ENCODE measurements at places on chromosomes 1 and 21.

DNA sequence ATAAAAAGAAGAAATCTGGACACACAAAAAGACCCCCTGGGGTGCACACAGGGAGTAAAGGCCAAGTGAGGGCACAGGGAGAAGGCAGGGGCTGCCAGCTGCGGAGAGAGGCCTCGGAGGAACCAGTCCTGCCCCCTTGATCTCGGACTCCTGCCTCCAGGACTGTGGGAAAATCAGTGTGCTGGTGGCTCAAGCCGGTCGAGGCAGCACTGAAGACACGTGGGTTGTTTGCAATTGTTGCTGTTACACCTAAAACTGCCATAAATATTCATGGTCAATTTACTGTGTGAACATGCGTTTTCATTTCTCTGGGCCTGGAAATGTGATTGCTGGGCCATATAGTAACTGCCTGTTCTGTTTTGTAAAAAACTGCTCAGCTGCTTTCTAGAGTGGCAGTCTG lies 18.5 kb downstream of the IBA57 start:
- DNase-seq = no peak

- no peak for DNase-seq
Measured at GRCh38 chr1:47521034-47521881, 83.4 kb downstream of the FOXD2 start.

DNA sequence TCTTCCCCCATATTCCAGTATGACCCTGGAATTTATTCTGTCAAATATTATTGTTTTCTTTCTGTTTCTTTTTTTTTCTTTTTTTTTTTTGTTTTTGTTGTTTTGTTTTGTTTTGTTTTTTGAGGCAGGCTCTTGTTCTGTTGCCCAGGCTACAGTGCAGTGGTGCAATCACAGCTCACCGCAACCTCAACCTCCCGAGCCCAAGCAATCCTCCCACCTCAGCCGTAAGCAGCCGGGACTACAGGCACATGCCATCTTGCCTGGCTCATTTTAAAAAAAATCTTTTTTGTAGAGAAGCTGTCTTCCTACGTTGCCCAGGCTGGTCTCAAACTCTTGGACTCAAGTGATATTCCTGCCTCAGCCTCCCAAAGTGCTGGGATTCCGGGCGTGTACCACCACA lies 237.6 kb downstream of the SMYD3 start:
- no peak for DNase-seq

DNA sequence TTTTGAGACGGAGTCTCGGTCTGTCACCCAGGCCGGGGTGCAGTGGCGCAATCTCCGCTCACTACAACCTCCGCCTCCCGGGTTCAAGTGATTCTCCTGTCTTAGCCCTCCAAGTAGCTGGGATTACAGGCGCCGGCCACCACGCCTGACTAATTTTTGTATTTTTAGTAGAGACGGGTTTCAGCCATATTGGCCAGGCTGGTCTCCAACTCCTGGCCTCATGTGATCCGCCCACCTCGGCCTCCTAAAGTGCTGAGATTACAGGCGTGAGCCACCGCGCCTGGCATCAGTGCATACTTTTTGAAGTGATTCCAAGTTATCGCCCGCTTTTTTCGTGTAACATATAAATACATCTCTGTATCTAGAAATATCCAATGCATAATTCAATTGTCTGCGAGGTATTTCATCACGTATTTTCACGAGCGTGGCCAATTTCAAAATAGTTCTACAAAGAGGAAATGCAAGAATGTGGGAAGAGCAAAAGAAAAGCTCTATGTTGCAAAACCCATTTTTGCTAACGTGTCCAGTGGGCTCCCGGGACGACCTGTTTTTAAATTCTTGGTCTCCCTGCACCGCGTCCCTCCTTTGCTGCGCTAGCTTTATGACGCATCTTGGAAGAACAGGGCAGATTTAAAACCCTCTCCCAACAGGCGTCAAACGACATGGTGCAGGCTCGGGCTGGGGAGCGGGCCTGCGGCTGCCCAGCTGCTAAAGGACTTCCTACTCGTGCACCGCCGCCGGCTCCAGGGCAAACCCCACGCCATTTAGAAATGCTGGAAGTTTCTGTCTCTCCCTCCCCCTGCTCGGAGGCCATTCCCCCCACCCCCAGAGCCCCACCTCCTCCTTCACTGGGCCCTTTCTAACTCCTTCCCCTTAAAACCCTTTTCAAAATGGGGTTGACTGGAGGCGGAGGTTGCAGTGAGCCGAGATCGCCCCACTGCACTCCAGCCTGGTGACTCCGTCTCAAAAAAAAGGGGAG lies 923 bp upstream of the IFNGR2 start:
- peak; percentile 48 for DNase-seq

DNA sequence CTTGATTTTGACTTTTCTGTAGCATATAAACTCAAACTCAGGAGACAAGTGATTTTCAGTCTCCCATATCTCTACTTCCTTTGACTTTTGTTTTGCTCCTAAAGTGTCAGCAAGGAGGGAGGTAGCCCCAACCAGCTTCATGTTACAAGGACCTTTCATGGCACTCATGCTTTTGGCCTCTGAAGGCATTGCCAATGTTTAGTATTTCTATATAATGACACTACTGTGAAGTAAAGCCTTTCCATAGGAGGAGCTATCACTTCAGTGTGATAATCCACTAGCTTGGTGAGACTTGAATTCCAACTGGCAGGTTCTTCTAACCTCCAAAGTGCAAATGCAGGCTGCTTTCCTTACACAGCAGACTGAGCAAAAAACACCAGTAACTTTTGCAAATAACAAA lies 14.4 kb downstream of the COLGALT2 start:
- DNase-seq = no peak

- DNase-seq = no peak
Measured at GRCh38 chr1:226530591-226530990, 18.0 kb upstream of the STUM start.

DNA sequence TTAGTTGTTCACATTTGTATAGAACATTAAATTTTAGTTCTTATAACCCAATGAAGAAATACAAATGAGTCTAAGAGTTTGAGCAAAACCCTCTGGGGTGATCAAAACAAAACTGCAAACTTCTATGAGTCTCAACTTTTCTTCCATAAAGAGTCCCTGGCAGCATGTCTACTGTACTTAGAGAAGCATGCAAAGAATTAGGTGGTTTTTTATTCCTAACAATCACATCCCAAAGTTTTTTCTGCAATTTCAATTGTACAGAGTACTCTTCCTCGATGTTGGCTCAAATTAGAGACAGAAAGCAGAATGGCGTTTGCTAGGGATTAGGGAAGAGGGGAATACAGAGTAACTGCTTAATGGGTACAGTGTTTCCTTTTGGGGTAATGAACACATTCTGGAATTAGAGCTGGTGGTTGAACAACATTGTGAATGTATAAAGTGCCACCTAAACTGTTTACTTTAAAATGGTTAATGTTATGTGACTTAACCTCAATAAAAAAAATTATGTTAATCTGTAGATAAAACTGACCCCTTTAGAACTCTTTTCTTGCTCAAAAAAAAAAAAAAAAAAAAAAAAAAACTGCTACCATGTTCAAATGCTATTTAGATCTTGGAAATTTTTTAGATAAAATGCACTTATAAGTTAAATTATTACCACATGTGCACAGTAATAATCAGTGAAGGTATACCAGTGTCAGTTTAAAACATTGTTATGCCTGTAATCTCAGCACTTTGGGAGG lies 4.8 kb downstream of the RC3H1 start:
- no peak for DNase-seq

DNA sequence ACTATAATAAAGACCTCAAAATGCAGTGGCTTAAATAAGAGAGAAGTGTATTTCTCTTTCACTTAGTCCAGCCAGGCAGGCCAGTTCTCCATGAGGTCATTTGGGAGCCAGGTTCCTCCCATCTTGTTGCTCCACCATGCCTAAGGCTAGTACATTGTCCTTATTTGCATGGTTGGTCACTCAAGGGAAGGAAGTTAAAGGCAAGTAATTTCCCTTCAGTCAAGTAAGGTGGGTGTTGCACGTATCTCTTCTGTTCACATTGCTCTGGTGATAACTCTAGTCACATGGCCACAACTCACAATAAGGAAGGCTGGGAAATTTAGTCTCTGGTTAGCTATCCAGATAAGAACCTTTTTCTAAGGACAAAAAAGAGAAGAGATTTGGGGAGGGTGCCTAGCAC lies 27.2 kb upstream of the TADA1 start:
- DNase-seq = no peak

- no peak for DNase-seq
Measured at GRCh38 chr1:212232090-212232489, 53.1 kb upstream of the PPP2R5A start.

DNA sequence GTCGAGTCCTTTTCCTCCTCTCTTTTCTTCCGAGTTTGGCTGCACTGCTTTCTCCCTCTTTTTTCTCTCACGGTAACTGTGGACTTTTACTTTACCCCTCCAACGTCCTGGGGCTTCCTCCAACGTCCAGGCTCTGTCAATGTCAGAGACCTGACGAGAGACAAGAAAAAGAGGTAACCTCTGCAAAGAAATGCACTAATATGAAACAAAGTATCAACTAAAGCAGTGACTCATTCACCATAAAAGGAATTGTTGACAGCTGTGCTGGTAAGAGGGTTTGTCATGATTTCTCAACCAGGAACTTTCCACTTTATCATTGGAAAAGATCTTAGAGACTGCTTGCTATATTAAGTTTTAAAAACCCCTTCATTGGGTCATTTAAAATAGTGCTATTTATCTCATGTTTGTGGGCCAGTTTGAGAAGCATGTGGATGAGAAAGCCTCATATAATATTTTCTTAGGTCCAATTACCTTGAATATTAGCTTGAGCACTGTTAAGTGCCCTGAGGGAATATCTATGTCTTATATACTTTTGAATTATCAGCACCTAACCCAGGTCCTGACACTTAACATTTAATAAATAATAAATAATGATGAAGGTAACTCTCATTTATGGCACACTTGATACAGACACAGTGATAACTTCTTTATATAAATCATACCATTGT lies at the start of gene GBP2:
GBP2 (minus strand) TSS at position 202 of the 668 bp plus-strand sequence. CDS start 4,148 bp downstream, outside the sequence.
- DNase-seq = no peak

GRCh38 chr1:107449326-107449725 lies 308.5 kb downstream of the NTNG1 start:
- DNase-seq = no peak

DNA sequence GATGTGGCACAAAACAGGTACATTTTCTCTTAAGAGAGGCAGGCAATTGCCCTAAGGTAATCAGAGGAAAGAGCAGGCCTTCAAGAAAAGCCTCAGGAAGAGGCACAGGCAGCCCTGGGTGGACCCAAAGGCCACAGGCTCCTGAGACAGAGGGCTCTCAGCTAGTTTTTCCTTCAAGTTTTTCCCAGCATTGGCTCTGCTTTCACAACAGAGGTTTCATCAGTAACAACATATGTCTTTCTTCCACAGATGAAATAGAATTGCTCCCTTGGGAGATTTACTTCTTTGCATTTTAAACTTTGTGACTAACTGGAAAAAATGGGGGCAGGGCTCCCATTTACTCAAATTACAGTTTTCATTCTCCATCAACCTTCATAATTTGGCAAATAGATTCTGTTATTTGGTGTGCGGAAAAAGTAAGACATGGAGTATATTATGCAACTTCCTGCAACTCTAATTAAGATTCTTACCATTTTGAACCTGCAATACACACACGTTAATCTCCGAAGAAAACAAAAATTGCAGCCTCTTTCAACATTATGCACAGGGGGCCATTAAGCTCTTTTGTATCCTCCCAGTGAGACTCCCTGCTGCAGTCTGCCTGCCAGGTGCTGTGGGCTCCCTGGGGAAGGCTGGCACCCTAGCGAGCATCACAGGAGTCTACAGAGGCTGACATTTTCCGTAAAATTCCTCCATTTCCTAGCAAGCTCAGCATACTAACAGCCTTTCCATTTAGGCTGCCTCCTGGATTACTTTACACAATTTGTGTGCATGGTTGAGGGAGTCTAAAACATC lies 282.3 kb downstream of the USH2A start:
- peak; percentile 93 for DNase-seq

DNA sequence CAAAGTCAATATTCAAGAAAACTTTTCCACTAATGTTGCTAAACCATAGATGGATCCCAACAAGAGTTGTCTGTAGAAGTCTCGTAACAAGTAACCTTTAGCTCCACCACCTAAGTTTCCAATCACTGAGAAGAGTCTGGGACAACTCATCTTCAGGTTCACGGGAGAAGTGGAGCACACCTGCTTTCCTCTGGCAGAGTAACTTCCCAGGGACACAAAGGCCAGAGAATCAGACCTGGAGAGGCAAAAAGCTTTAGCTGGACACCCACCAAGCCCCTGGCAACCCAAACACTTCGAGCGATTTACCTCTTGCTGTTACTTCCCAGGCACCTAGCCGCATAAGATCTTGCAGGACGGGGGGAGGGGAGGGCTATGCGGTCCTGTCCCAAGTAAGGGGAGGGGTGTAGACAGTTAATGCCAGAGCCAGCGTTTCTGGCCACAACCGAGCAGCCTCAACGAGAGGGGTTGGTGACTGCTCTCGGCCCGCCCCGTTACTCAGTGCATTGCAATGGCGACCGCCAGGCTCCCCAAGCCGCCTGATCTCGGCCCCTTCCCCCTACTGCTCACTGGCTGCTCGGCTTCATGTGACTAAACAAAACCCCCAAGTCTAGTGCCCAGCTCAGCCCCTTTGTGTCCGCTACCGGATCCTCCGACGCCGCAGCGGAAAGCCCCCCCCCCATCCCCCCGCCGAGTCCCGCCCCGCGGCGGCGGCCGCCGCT lies 709 bp downstream of the ZNF644 start:
- DNase-seq = peak; percentile 89

DNA sequence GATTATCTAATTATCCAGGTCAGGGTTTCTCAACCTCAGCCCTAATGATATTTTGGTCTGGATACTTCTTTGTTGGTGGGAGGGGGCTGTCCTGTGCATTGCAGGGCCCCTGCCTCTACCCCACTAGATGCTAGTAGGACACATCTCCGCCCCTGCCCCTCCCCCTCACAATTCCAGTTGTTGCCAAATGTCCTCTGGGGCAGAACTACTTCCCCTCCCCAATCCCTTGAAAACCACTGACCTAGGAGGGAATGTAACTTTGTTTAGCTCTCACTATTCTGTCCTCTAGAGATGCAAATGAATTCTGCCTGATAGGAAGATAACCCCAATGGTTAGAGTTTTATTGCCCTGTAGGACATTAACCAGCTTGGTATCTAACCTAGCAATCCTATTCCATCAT lies 8.1 kb downstream of the CACNA1S start:
- DNase-seq = no peak

- DNase-seq = no peak
Measured at GRCh38 chr1:66929146-66929688, 4.4 kb downstream of the MIER1 start.

GRCh38 chr1:33867684-33868083 lies 3.8 kb downstream of the HMGB4 start:
- no peak for DNase-seq

GRCh38 chr1:225762444-225762843 lies 15.2 kb upstream of the SRP9 start:
- no peak for DNase-seq

DNA sequence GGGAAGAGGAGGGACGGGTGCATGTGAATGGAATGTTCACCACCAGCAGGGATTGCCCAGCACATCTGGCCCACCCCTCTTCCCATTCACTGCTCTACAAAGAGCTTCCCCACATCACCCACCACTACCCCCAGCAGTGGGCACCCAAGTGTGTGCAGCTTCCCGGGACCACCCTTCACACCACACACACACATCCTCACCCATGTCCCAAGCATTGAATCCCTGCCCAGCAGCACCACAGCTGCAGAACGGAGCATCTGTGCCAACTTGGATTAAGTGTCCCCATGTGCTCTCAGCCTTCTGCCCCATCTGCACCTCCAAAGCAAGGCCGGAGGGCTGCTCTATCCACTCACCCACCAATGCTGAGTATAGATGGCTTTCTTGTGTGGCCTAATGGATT lies 141.4 kb downstream of the PSMG1 start:
- DNase-seq = no peak

- DNase-seq = peak; percentile 45
Measured at GRCh38 chr1:64686828-64687724, 57.8 kb upstream of the RAVER2 start.

- DNase-seq = peak; percentile 74
Measured at GRCh38 chr1:112998592-112999235, 42.7 kb upstream of the SLC16A1 start.

All from NCI-H2171 treated with DMSO at 0.1 percent for 48 hours (cell line).